ENCODE measurements at places on chromosomes 7 and 10. TPM values are rescaled to one million over a fixed set of nuclear protein-coding genes. Genes with fewer than 3 reads are reported as not detected.

- DNase-seq: no peak
Measured at GRCh38 chr7:150361807-150362621, 6.6 kb upstream of the REPIN1 start.

DNA sequence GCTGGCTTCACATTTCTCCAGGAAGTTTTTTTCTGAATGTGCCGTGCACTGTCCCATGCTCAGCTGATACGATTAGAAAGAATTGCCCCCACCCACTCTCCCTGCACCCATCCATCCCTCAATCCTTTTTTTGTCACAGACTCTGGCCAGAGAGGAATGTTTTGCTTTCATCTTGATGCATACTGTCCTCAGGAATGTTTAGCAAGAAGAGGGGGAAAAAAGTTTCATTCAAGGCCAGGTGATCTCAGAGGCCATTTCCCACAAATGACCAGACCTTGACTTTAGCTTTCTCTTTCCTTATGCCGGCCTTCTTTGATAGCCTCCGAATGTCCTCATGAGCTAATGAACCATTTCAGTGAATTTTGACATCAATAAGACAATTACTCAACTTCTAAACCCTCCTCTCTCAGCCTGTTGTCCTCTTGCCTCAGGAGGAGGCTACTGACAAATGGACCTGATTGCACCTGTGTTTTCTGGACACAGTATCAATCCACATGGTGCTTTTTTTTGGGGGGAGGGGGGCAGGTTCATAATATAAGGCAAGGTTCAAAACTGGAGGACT lies 105.0 kb upstream of the KLF6 start:
- DNase-seq: peak; percentile 90

DNA sequence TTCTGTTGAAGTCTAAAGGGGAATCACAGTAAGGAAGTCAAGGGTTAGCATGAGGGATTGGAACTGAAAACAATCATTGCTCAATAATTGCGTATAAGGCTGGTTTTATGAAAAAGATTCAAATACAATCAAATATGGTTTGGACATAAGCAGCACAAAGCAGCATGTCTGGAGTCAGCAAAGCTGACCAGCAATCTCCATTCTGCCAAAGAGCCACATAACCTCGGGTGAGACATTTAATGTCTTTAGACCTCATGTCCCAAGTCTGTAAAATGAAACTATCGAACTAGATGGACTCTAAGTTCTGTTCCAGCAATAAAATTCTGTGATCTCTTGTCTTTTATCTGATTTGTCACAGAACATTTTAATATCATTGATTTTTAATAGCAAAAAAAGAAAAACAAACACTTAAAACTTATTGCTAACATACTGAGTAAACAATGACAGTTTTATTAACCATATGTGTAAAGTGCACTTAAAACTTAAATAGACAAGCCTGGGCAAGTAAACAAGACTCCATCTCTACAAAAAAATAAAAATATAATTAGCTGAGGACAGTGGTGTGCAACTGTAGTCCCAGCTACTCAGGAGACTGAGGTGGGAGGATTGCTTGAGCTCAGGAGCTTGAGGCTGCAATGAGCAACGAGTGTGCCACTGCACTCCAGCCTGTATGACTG lies 217.0 kb downstream of the MAGI2 start:
- DNase-seq: no peak

GRCh38 chr10:71878327-71879034 lies 27.4 kb upstream of the PSAP start:
- no peak for DNase-seq

DNA sequence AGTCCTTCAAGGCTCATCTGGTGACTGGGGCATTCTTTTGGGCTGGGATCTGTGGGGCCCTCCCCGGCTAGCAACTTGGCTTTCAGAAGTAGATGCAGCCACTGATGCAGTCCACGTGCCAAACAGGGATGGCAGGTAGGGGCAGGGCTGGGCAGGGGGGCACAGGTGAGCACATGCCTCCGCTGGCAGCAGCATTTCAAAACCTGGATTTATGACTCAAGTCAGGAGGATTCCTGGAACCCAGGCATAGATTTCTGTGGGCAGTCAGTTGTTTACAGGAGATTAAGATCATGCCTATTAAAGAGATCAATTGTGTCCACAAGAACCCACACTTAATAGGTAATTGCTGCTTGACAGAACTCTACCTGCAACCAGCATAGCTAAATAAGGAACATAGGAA lies 839 bp upstream of the HABP2 start:
- no peak for DNase-seq

- DNase-seq: peak; percentile 73
Measured at GRCh38 chr10:30027057-30028005, 32.1 kb downstream of the JCAD start.

GRCh38 chr7:48035967-48036478 lies 680 bp downstream of the C7orf57 start:
- DNase-seq: peak; percentile 34

- no peak for DNase-seq
Measured at GRCh38 chr7:36208426-36208825, 55.4 kb downstream of the EEPD1 start.

- peak; percentile 6 for DNase-seq
Measured at GRCh38 chr7:15007507-15007906, 105.0 kb upstream of the DGKB start.

DNA sequence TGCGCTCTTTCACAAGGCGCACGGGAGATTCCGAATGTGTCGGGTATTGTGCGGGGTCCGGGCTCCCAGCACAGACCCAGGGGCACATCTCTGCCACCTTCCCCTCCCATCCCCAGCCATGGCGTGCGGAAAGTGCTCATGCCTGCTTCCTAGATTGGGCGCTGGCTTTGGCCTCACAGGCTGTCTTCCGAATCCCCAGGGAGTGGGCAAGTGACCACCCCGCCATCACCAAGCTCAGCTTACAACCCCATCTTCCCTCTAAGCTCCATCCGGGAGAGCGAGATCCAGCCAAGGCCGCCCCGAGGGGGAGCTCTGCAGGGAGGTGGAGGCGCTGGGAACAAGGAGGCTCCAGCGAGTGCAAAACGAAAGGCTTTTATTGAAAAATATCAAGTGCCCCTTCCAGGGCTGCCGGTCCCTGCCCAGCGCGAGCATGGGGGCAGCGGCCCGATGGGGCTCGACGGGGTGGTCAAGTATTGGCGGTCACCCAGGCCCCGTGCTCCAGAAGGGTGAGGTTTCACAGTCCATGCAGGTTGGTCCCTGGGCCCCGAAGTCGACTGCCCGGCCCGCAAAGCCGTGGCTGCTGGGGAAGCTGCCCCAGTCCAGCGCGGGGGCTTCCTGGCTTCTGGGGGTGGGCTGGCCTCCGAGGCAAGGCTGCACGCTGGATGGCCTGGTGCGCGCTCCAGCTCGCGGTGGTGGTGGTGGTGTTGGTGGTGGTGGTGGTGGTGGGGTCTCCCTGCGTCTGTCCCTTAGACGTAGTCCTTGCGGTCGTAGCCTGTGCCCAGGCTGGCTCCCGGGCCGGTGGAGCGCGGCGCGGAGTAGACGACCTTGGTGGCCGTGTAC lies 1.2 kb downstream of the CLDN3 start:
- DNase-seq: no peak

GRCh38 chr7:81484261-81484660 lies 285.6 kb downstream of the HGF start:
- DNase-seq: peak; percentile 42

DNA sequence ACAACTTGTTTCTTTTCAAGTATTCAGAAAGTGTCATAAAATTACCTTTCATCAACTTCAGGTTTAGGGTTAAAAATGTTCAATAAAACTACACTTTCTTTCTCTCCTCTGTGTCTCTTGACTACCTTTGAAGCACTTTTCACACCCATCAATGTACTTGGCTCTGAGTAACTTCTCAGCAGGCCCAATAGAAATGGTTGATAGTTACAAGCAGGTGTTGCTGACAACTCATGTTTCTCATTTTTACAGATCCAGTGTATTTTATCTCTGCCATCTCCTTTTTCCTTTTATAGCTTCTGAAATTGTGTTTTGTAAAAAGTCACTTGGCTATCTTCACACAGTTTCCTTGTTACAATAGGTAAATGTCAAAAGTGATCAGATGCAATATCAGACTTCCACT lies 348.0 kb downstream of the PHTF2 start:
- DNase-seq: no peak

DNA sequence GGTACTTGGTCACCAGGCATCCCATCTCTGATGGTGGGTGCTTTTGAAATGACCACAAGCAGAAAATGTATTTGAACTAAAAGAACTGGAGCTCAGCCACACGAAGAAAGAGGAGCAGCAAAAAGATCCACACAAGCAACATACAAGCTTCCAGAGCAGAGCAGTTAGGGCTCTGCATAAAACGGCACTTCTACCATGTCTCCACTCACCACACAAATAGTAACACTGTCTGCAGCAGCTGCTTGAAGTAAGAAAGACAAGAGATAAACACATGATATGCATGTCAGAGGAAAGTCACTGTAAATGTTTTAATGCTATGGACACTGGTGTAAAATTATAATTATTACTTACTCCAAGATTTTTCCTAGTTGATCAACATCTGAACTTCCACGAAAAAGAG lies 32.5 kb upstream of the FAM133B start:
- DNase-seq: no peak

DNA sequence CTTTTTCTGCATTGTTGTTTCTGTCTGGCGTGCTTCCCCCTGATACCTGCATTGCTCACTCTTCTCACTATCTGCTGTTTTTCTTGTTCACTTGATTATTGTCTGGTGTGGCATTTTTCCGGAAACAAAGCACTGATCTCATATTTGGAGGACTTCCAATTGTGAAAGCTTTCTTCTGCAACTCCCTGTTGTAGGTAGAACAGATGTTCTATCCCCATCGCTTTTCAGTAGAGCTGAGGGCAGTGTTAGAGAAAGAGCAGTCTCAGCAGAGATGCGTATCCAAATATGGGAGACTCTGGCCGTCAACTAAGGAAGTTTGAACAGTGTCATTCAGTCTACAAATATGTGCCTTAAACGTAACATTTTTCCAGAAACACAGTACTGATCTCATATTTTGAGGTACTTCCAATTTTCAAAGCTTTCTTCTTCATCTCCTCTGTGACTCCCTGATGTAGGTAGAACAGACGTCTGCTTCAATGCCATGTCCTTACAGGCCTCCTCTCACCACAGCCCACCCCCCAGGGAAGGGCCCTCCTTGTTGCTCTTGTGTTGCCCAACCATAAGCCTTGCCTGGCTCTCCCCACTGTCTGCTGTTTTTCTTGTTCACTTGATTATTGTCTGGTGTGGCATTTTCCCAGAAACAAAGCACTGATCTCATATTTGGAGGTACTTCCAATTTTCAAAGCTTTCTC lies 27.1 kb upstream of the GJD4 start:
- DNase-seq: peak; percentile 66

DNA sequence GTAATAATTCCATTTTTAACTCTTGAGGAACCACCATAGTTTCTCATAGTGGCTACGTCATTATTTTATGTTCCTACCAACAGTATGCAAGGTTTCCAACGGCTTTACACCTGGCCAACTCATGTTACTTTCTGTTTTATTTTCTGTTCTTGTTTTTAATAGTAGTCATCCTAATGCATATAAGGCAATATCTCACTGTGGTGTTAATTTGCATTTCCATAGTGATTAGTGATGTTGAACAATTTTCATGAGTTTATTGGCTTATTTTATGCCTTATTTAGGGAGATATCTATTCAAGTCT lies 465.5 kb upstream of the KLF6 start:
- no peak for DNase-seq

GRCh38 chr10:76977046-76977445 lies 660.6 kb downstream of the KCNMA1 start:
- no peak for DNase-seq

GRCh38 chr10:70908406-70909296 lies 20.3 kb upstream of the PCBD1 start:
- no peak for DNase-seq

- no peak for DNase-seq
Measured at GRCh38 chr7:23114896-23115295, 9.3 kb downstream of the KLHL7 start.

- no peak for DNase-seq
Measured at GRCh38 chr7:26912338-26912737, 47.9 kb upstream of the SKAP2 start.

- no peak for DNase-seq
Measured at GRCh38 chr10:75763652-75764051, 332.2 kb downstream of the LRMDA start.

GRCh38 chr7:36202398-36202797 lies 49.3 kb downstream of the EEPD1 start:
- DNase-seq: no peak

DNA sequence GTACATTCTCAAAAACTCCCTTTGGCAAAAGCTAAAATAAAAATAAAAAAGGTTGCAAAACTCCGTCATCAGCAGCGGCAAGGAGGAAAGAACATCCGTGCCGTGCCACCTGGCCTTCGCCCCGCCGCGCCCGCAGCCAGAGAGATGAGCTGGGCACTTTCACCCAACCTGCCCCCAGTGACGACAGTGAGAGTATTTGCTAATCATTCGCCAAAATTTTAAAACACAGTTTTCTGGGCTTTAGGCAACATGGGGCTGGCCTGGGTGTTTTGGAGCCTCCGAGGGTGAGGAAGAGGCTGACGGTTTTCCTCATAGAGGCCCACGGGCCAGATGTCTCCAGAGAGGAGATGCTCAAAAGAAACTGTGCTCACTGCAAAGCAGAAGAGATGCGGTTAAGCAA lies 128.2 kb downstream of the PRKAG2 start:
- no peak for DNase-seq

- no peak for DNase-seq
Measured at GRCh38 chr7:154842591-154842990, 160.3 kb downstream of the PAXIP1 start.

DNA sequence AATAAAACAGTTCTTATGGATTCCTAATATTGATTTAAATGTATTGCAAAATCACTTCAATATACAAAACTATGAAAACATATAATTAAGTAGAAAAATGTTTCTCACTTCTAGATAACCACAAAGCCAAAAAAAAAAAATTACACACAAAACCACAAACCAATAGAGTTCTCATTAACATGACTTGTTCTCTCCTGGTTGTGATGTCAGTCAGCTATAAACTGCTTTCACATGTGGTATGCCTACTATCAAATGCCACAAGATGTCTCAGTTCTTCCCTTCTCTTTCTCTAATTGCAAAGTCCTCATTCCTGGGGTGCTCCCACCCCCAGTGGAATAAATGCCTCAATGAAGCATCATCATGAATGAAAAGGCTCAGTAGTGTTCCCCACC lies 16.6 kb downstream of the GNAI1 start:
- no peak for DNase-seq

- DNase-seq: no peak
Measured at GRCh38 chr10:104230490-104230889, 1.7 kb downstream of the CFAP43 start.

- DNase-seq: peak; percentile 69
Measured at GRCh38 chr7:105014693-105015389, 836 bp downstream of the KMT2E start.

Gene CALCR
- total RNA-seq: not detected

Gene FOXI2
- not detected for total RNA-seq

Gene SLC26A4
- total RNA-seq: 0.77 TPM

Gene ETV1
- total RNA-seq: 18.7 TPM

Gene METTL27
- 1.2 TPM for total RNA-seq

Gene TMEM196
- not detected for total RNA-seq

Data from endothelial cell of umbilical vein (primary cell).